ENCODE measurements at places on chromosomes 4 and X. TPM values are rescaled to one million over a fixed set of nuclear protein-coding genes. Genes with fewer than 3 reads are reported as not detected.

GRCh38 chr4:126427853-126428252 is 1113.1 kb downstream of the FAT4 start:
- no peak overlapping the region for H3K27ac ChIP-seq
- H3K36me3 ChIP-seq = no peaks in the 10 kb centered on the region
- no peak overlapping the region for H3K4me3 ChIP-seq
- H3K27me3 ChIP-seq = no peaks in the 10 kb centered on the region
- DNase-seq = no peak

GRCh38 chr4:57614257-57614932 is 504.2 kb upstream of the IGFBP7 start:
- H3K27me3 ChIP-seq = no peaks in the 10 kb centered on the region
- H3K4me3 ChIP-seq = no peak overlapping the region
- DNase-seq = no peak
- no peak overlapping the region for H3K27ac ChIP-seq
- no peaks in the 10 kb centered on the region for H3K36me3 ChIP-seq
- H3K4me1 ChIP-seq = no peaks in the 10 kb centered on the region

GRCh38 chr4:143554728-143555597 is 41.5 kb downstream of the SMARCA5 start:
- no peak overlapping the region for H3K27ac ChIP-seq
- no peak overlapping the region for H3K4me3 ChIP-seq
- H3K4me1 ChIP-seq = no peaks in the 10 kb centered on the region
- no peak for DNase-seq
- peaks cover 55% of the 10 kb centered on the region for H3K36me3 ChIP-seq

DNA sequence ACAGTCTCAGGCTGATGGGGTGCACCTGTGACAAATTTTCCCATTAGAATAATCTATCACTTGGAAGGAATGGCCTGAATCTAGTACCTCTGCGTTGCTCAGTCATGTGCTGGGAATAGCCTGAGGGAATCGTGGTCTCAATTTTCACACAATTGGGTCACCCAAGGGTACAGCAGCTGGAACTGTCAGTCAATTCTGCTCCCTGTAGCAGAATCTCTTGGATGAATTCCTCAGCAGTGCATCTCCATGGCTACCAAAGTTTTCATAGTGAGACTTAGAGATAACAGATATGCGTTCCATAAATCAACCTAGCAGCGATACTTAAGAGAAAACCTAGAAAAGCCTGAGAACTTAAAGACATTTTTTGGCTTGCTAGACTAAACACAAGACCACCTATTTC is 288.7 kb upstream of the CTSO start:
- no peak overlapping the region for H3K4me3 ChIP-seq
- no peak overlapping the region for H3K27ac ChIP-seq
- no peaks in the 10 kb centered on the region for H3K27me3 ChIP-seq
- DNase-seq = no peak

APELA gene
- not detected for total RNA-seq
